ENCODE measurements at places on chromosomes 11 and 22. TPM values are rescaled to one million over a fixed set of nuclear protein-coding genes. Genes with fewer than 3 reads are reported as not detected.
A peak's percentile ranks its signal among the peaks of the same experiment; 100 is the strongest.

- peak; percentile 68 for DNase-seq
Observed at GRCh38 chr22:38353142-38353629, 36.0 kb upstream of the CSNK1E start.

- peak; percentile 31 for DNase-seq
Observed at GRCh38 chr11:64058494-64058893, 22.8 kb downstream of the FLRT1 start.

DNA sequence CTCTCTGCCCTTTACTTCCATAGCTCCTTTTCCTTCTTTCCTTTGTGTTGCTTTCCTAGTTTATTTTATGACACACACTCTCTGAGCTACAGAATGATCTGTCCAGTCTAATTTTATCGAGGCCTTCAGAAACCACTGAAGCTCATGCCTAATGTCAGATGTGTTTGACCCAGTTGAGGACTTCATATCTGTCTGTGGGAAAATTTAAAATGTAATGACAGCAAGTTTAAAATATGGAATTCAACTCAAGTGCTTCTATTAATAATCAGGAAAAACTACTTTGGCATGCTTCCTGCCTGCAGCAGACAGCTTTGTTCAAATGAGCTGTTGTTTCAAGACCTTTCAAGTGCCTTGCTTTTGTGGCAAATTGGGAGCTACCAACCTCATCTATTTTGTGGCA lies 261.8 kb upstream of the MTNR1B start:
- DNase-seq: no peak

DNA sequence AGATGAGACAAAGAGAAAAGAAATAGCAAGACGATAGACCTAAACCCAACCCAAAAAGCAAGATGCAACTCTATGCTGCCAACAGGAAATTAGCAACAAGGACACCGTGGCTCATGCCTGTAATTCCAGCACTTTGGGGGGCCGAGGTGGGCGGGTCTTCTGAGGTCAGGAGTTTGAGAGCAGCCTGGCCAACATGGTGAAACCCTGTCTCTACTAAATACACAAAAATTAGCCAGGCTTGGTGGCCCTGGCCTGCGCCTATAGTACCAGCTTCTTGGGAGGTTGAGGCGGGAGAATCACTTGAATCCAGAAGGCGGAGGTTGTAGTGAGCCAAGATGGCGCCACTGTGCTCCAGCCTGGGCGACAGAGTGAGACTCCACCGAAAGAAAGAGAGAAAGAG lies 24.3 kb upstream of the IL10RA start:
- DNase-seq: no peak

DNA sequence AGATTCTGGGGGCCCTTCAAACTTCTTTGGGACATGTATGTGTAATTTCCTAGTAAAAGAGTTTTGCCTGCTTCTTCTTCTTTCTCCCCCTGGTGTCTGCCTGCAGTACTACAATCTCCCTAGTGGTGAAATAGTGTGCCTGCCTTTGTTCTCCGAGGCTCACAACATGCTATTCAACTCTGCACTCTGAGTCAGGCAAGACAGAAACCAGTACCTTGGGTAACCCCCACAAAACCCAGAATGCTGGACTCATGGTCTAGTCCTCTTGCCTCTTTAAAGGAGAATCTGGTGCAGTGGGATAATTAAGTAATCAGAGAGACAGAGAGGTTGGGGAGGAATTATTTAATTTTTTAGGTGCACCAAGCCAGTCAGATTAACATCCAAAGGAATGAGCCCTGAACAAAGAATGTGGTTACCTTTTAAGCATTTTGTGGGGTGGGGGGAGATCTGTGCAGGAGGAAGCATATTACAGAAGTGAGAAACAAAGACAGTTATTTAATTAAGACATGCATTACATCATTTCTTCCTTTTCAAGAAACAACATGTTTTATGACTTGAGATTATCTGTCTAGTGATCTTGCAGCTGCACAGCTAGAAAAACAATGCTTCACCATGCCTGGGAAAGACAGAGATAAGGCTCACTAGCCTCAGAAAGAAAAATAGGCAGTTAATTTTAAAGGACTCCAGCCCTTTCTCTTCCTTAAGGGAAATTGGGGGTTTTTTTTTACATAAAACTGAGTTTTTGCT lies 11.0 kb upstream of the MS4A6A start:
- peak; percentile 94 for DNase-seq

- no peak for DNase-seq
Observed at GRCh38 chr11:119993722-119994121, 144.2 kb downstream of the TRIM29 start.

GRCh38 chr11:10990637-10991193 lies 132.9 kb upstream of the ZBED5 start:
- no peak for DNase-seq

- no peak for DNase-seq
Observed at GRCh38 chr11:6629892-6630631, 10.8 kb upstream of the TPP1 start.

GRCh38 chr11:103222806-103223205 lies 113.6 kb downstream of the DYNC2H1 start:
- no peak for DNase-seq

DNA sequence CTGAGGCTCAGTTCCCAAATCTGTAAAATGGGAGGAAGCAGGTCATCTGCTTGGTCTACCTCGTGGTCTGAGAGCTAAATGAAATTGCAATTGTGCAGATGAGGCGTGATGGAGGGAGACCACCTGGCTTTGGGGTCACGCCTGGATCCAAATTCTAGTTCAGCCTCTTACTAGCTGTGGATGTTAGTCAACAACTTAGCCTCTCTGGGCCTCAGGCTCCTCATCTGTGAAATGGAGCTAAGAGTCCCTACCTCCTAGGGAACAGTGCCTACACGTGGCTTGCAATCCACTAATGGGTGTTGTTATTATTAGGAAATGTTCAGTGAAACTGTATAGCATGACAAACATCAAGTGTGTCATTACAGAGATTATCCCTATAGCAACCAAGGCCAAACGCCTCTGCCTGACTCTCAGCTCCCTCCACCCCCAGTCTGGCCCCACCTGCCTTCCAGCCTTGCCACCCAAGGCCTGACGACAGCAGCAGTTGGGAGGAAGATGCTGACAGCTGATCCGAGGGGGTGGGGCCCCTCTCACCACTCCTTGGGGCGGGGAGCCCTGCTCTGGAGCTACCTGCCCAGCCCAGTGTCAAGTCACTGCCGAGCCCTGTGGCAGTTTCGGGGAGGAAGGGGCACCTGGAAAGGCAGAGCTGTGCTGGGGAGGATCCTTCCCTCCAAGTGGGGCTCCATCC lies 1.7 kb upstream of the RHOD start:
- peak; percentile 53 for DNase-seq

DNA sequence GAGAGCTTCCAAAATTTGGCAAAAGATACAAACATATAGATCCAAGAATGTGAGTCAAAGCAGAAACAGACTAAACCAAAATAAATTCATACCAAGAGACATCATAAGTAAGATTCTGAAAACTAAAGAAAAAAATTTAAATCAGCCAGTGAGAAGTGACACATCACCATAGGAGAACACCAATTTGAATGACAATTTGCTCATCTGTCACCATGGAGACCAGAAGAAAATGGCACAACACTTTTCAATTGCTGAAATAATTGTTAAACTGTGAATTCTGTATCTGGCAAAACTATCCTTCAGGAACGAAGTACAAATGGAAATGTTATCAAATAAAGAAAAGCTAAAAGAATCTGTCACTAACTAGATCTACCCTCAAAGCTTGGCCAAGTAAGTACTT lies 864.3 kb downstream of the BRD1 start:
- DNase-seq: no peak

DNA sequence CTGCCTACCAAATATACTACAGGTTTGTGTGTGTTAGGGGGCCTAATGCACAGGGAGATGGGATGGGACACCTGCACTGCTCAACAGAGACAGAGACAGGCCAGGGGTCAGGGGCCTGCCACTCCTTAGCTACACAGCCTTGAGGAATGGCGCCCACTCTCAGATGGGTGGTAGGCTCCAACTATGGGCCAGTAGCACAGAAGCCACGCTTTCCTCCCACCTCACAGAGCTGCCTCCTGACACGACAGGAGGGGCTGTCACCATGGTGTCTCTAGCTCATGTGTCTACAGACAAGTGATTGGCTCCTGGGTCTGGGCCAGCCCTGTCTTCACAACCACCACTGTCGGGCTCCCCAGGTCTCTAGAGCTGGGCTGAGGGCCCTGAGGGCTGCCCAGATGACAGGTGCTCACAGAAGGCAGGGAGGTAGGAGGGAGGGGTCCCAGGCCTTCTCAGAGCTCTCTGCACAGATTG lies 81.8 kb downstream of the DGCR2 start:
- DNase-seq: no peak

GRCh38 chr11:1733009-1733715 lies 17.2 kb downstream of the IFITM10 start:
- DNase-seq: no peak

GRCh38 chr11:116707746-116708145 lies 65.0 kb downstream of the BUD13 start:
- DNase-seq: no peak

DNA sequence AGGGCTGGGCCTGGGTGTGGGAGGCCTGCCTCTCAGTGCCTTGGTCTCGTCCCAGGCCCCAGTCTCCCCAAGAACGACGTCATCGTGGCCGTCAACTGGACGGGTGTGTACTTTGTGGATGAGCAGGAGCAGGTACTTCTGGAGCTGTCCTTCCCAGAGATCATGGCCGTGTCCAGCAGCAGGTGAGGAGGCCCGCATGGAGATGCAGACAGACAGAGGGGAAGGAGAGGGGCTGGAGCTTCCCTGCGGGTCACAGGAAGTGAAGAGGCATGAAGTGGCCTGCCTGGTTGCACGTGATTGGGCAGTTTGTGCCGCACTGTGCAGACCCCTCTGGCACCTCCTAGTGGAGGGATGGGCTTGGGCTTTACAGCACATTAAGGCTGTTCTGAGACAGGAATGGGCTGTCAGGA lies 70.4 kb downstream of the MYO7A start:
- peak; percentile 37 for DNase-seq

GRCh38 chr11:68838572-68838964 lies 3.1 kb downstream of the CPT1A start:
- DNase-seq: peak; percentile 26

DNA sequence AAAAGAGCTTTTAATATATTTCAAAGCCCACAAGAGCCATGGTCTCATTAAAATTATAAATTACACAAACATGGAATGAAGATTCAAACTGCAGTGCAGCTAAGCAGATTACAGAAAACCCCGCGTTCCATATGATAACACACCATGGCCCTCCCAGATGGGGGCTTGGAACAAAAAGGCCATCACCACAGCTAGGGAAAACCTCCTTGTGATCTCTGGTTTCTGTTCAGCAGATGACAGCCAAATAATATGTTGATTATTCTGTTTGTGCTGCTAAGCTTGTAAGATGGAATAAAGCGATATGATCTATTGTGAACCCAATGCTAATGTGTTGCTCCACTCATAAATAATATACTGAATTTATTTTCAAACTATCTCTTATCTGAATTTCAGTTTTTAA lies 28.5 kb downstream of the IMMP1L start:
- DNase-seq: no peak

GRCh38 chr11:115282923-115283322 lies 221.3 kb downstream of the CADM1 start:
- DNase-seq: no peak

GRCh38 chr11:92850296-92850826 lies 119.1 kb upstream of the MTNR1B start:
- DNase-seq: no peak

GRCh38 chr11:128469220-128469619 lies 118.1 kb downstream of the ETS1 start:
- DNase-seq: no peak

DNA sequence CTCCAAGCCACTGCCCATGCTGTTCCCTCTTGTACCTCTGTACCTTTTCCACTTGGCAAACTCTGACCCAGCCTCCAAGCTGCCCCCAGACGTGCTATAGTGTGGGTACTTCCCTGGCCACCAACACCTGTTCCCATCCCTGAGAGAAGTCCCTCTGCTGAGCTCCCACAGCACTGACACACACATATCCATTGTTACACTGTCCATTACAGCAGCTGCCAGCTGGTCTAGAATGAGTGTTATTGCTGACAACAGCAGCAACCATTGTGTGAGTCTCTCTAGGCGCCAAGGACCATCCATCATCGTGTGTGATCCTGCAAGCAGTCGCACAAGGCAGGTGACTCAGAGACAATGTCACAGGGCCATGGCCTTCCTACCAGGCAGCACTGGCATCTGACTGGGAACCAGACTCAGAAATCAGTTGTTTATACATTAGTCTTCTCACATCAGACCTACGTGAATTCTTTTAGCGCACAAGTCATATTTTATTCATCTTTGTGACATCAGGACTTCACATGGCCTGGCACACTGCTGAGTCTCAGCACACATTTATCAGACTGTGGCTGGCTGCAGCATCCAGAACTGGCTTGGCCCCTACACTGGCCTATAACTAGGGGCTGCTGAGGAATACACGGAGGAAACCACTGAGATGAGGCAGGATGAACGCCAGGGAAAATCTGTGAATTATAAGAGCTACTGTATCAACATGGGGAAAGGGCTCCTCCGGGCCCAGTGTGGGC lies 56.4 kb downstream of the SGSM3 start:
- DNase-seq: peak; percentile 67

DNA sequence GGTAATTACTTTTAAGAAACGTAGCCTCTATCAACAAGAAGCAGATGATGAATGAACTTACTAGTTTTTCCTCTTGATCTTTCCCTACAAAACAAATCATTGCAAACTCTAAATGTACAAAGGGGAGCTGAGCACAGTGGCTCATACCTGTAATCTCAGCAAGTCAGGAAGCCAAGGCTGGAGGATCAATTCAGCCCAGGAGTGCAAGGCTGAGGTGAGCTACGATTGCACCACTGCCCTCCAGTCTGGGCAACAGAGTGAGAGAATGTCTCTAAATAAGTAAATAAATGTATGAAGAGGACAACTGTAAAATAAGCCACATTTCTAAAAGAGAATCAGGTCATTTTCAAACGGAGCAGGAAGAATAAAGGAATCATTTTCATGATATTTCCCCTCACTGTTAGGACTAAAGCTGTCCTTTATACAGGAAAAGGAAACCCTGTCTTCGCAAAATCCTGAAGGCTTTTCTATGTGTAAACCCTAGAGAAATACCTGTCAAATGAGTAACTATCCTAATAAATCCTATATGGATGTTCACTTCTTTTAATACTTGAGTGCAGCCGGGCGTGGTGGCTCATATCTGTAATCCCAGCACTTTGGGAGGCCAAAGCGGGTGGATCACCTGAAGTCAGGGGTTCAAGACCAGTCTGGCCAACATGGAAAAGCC lies 41.2 kb downstream of the RRAS2 start:
- DNase-seq: no peak

- DNase-seq: no peak
Observed at GRCh38 chr22:31138126-31138525, 2.2 kb downstream of the PLA2G3 start.

DNA sequence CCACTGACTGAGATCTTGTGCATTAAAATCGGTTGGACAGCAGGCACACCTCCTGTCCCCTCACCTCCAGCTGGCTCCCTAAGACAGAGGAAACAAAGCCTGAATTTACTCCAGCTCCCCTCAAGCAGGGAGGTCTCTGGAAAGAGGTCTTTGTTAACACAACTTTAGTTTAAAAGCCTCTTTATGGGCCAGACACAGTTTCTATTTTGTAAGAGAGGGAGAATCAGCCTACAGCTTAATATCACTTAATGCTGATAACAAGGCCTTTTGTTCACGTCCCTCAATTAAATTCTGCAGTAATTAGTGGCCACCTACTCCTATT lies 36.3 kb downstream of the PLEKHA7 start:
- no peak for DNase-seq

- DNase-seq: no peak
Observed at GRCh38 chr11:43116071-43116470, 195.7 kb upstream of the API5 start.

Gene NRXN2
- total RNA-seq: not detected

Gene RTL10
- 28.1 TPM for total RNA-seq

Gene SLC22A8
- not detected for total RNA-seq

Gene PANX2
- 0.34 TPM for total RNA-seq

Gene CCDC88B
- total RNA-seq: 1.2 TPM

Gene CASP1
- total RNA-seq: 32.8 TPM

Gene RAB36
- 0.70 TPM for total RNA-seq

Gene UBQLNL
- total RNA-seq: 0.05 TPM
